Mucosa of gallbladder (tissue), 1 donor: ENCODE measurements at places on chromosomes 4 and X. TPM values are rescaled to one million over a fixed set of nuclear protein-coding genes. Genes with fewer than 3 reads are reported as not detected.

DNA sequence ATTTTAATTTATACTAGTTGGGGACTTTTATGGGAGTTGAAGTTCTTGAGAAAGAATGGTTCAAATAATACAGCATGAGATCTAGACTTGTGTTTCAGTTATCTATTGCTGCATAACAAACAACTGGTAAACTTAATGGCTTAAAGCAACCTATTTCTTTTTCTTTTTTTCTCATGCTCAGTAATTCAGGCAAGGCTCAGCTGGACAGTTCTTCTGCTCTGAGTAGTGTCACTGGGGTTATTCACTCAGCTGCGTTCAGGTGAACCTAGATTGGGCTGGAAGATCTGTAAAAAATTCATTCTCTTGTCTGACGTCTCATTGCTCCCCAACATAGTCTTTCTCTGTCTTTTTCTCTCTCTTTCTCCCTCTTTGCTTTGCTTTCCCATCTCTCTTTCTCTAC is 291.7 kb downstream of the GBA3 start:
- DNase-seq, result no peak

- DNase-seq, result no peak
Observed at GRCh38 chrX:145821291-145821897, 3.8 kb downstream of the SLITRK2 start.

SMIM10 gene
- total RNA-seq, result 4.1 TPM

MAGEA12 gene
- total RNA-seq, result not detected
